CD4-positive, alpha-beta memory T cell (primary cell): ENCODE measurements at places on chromosomes 5 and 9.
A peak's percentile ranks its signal among the peaks of the same experiment; 100 is the strongest.

GRCh38 chr9:100064872-100065581 is 33.8 kb downstream of the ERP44 start:
- H3K4me1 ChIP-seq = peaks cover 5% of the 10 kb centered on the region
- H3K27me3 ChIP-seq = no peaks in the 10 kb centered on the region
- H3K27ac ChIP-seq = no peak overlapping the region
- no peak overlapping the region for H3K4me3 ChIP-seq
- no peaks in the 10 kb centered on the region for H3K36me3 ChIP-seq
- no peak for DNase-seq

- no peak overlapping the region for H3K27ac ChIP-seq
- no peaks in the 10 kb centered on the region for H3K36me3 ChIP-seq
- DNase-seq = no peak
- no peaks in the 10 kb centered on the region for H3K4me1 ChIP-seq
- H3K4me3 ChIP-seq = no peak overlapping the region
- no peaks in the 10 kb centered on the region for H3K27me3 ChIP-seq
Measured at GRCh38 chr5:125394661-125395280, 648.3 kb upstream of the ZNF608 start.

DNA sequence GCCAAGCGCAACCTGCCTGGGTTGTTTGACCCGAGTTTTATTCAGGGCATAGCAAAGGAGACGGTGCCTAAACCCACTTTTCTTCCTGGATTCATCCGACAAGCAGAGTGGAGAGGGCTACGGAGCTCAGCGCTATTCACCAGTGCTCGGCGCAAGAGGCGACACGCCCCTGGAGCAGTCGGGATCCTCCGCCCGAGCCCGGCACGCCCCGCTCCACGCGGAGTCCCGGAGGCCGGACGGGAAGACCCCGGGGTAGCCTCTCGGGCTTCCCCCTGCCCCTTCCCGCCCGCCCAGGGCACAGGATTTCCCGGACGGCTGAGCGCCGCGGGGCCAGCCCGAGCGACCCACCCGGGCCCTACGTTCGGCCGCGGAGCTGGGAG is 427 bp downstream of the SERINC5 start:
- peak overlapping the region; percentile 73 for H3K4me3 ChIP-seq
- H3K27me3 ChIP-seq = no peaks in the 10 kb centered on the region

- H3K4me1 ChIP-seq = no peaks in the 10 kb centered on the region
- no peaks in the 10 kb centered on the region for H3K27me3 ChIP-seq
- no peaks in the 10 kb centered on the region for H3K36me3 ChIP-seq
- no peak overlapping the region for H3K4me3 ChIP-seq
Measured at GRCh38 chr9:9612755-9613154, 1000.0 kb downstream of the PTPRD start.

- no peaks in the 10 kb centered on the region for H3K36me3 ChIP-seq
- no peak for DNase-seq
- H3K27me3 ChIP-seq = peaks cover 6% of the 10 kb centered on the region
- H3K4me1 ChIP-seq = no peaks in the 10 kb centered on the region
- no peak overlapping the region for H3K27ac ChIP-seq
Measured at GRCh38 chr9:36960575-36960955, 73.5 kb downstream of the PAX5 start.

DNA sequence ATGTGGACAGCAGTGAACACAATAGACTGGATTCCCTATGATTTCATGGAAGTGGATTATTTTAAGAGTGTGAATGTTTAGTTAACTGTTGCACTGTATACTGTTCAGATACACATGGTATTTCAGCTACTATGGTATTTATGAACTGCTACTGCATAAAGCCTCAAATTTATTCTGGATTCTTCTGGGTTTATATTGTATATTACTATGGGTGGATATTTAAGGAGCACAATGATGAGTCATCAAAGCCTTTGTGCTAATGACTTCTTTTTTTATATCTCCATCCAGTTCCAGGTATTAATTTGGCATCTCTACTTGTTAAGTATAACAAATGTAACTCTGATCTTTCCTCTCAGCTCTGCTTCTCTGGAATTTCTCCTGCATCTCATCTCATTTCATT is 6.8 kb downstream of the KDM4C start:
- H3K27me3 ChIP-seq = no peaks in the 10 kb centered on the region
- H3K27ac ChIP-seq = no peak overlapping the region
- DNase-seq = no peak
- H3K4me1 ChIP-seq = peaks cover 49% of the 10 kb centered on the region
- no peaks in the 10 kb centered on the region for H3K36me3 ChIP-seq

- no peak for DNase-seq
- H3K36me3 ChIP-seq = no peaks in the 10 kb centered on the region
- H3K4me3 ChIP-seq = no peak overlapping the region
- H3K27me3 ChIP-seq = no peaks in the 10 kb centered on the region
- no peaks in the 10 kb centered on the region for H3K4me1 ChIP-seq
Measured at GRCh38 chr9:70949239-70949638, 172.2 kb downstream of the TRPM3 start.

- H3K4me1 ChIP-seq = no peaks in the 10 kb centered on the region
- no peak overlapping the region for H3K4me3 ChIP-seq
- no peaks in the 10 kb centered on the region for H3K36me3 ChIP-seq
- no peaks in the 10 kb centered on the region for H3K27me3 ChIP-seq
Measured at GRCh38 chr9:90698871-90699440, 56.3 kb upstream of the DIRAS2 start.

DNA sequence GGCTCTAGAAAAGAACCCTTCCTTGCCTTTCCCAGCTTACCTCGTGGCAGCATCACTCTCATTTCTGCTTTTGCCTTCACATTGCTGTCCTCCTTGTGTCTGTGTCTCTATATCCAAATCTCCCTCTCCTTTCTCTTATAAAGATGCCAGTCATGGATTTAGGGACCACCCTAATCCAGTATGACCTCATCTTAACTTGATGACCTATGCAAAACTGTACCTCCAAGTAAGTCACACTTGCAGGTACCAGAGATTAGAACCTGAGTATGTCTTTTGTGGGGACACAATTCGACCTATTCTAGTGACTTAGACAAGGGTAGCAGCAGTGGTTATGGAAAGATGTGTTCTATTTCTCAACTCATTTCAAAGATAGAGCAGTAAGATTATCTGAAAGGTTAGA is 160.1 kb downstream of the HMHB1 start:
- H3K27me3 ChIP-seq = no peaks in the 10 kb centered on the region
- H3K36me3 ChIP-seq = no peaks in the 10 kb centered on the region
- H3K27ac ChIP-seq = no peak overlapping the region
- no peak overlapping the region for H3K4me3 ChIP-seq
- no peak for DNase-seq
- no peaks in the 10 kb centered on the region for H3K4me1 ChIP-seq

GRCh38 chr9:93126825-93127368 is 7.2 kb downstream of the NINJ1 start:
- peaks cover 7% of the 10 kb centered on the region for H3K36me3 ChIP-seq
- DNase-seq = no peak
- no peaks in the 10 kb centered on the region for H3K27me3 ChIP-seq
- H3K4me3 ChIP-seq = no peak overlapping the region
